ENCODE measurements at places on chromosomes 6 and 20.
A peak's percentile ranks its signal among the peaks of the same experiment; 100 is the strongest.

DNA sequence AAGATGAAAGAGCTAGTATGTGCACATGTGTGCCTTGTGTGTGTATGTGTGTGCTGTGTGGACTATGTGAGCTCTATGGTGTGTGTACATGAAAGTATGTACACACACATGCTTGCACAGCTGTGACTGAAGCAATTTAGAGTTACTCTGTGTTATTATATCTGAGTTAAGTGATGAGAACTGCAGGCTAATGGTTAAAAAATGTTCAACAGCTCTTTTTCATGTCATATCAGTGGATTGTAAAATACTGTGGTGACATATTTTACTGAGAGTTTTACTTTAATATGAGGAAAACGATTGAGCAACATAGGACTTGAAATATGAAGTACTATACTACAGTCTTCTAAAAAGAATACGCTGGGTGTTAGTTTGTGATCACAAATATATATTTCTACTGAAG, 195.7 kb upstream of the KCNK16 start:
- no peak overlapping the region for H3K4me3 ChIP-seq
- no peaks in the 10 kb centered on the region for H3K4me1 ChIP-seq
- DNase-seq: no peak
- H3K27me3 ChIP-seq: peaks cover 10% of the 10 kb centered on the region
- no peak overlapping the region for H3K27ac ChIP-seq
- H3K36me3 ChIP-seq: no peaks in the 10 kb centered on the region

GRCh38 chr20:35702051-35702823, 3.0 kb downstream of the ROMO1 start:
- peak overlapping the region; percentile 7 for H3K4me3 ChIP-seq
- H3K4me1 ChIP-seq: peaks cover 37% of the 10 kb centered on the region
- H3K27ac ChIP-seq: peak overlapping the region; percentile 57
- no peaks in the 10 kb centered on the region for H3K27me3 ChIP-seq
- H3K36me3 ChIP-seq: peaks cover 74% of the 10 kb centered on the region

GRCh38 chr6:104640761-104641160, 219.0 kb downstream of the HACE1 start:
- H3K27ac ChIP-seq: no peak overlapping the region
- H3K4me3 ChIP-seq: no peak overlapping the region
- DNase-seq: no peak
- H3K27me3 ChIP-seq: peaks cover 2% of the 10 kb centered on the region
- no peaks in the 10 kb centered on the region for H3K36me3 ChIP-seq
- H3K4me1 ChIP-seq: peaks cover 12% of the 10 kb centered on the region

DNA sequence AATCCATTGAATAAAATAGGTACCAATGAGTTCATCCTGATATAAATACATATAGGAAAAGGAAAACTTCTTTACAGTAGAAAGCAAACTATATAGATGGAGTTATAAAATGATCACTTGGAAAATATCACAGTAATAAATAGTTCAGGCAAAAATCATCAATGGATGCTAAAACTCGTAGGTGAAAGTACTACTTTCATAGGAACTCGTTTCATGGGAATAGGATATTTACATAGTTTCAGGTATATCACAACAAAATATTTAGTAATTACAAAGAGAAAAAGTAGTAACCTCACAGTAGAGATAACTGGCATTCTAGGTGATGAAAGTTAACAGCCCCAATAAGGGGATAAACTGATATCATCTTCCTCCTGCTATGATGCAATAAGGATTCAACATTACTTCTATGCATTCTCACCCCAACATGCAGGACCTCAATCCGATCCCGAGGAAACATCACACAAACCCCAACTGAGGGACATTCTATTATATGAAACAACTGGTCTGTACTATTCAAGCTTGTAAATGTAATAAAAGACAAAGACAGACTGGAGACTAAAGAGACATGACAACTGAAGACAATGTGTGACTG, 13.7 kb downstream of the DDO start:
- no peak for DNase-seq
- H3K27me3 ChIP-seq: peaks cover 5% of the 10 kb centered on the region
- H3K27ac ChIP-seq: no peak overlapping the region
- H3K4me1 ChIP-seq: peaks cover 2% of the 10 kb centered on the region
- H3K4me3 ChIP-seq: no peak overlapping the region

GRCh38 chr20:46035253-46035652, 6.2 kb downstream of the SLC12A5 start:
- DNase-seq: no peak
- no peak overlapping the region for H3K27ac ChIP-seq
- peaks cover 31% of the 10 kb centered on the region for H3K27me3 ChIP-seq

- peaks cover 10% of the 10 kb centered on the region for H3K4me1 ChIP-seq
- peaks cover 3% of the 10 kb centered on the region for H3K27me3 ChIP-seq
- no peak overlapping the region for H3K4me3 ChIP-seq
- no peaks in the 10 kb centered on the region for H3K36me3 ChIP-seq
Observed at GRCh38 chr6:44664716-44665115, 277.2 kb downstream of the CDC5L start.

DNA sequence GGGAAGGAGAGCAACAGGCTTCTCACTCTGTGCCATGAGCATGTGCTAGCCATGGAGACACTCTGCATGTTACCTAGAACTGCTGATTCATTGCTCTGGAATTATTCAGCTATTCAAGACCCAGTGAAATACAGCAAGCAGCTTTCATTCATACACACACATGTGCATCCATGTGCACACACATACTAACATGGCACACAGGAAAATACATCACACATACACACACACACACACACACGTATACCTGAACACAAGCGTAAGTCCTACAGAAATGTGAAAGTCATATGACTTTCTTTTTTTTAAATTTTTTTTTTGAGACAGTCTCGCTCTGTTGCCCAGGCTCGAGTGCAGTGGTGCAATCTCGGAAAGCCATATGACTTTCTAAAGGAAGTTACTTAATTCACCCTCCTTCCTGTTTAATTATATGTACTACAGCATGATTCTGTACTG, 108.2 kb upstream of the NFATC2 start:
- no peak overlapping the region for H3K27ac ChIP-seq
- H3K4me1 ChIP-seq: peaks cover 3% of the 10 kb centered on the region
- H3K27me3 ChIP-seq: peaks cover 11% of the 10 kb centered on the region
- no peaks in the 10 kb centered on the region for H3K36me3 ChIP-seq

GRCh38 chr20:35011589-35012226, 56.0 kb downstream of the MYH7B start:
- H3K27me3 ChIP-seq: no peaks in the 10 kb centered on the region
- H3K4me1 ChIP-seq: peaks cover 3% of the 10 kb centered on the region
- no peak overlapping the region for H3K4me3 ChIP-seq
- DNase-seq: no peak

GRCh38 chr6:56756791-56757587, 114.3 kb upstream of the DST start:
- no peak for DNase-seq
- H3K27me3 ChIP-seq: no peaks in the 10 kb centered on the region
- H3K4me1 ChIP-seq: peaks cover 2% of the 10 kb centered on the region
- H3K4me3 ChIP-seq: no peak overlapping the region
- H3K27ac ChIP-seq: no peak overlapping the region

DNA sequence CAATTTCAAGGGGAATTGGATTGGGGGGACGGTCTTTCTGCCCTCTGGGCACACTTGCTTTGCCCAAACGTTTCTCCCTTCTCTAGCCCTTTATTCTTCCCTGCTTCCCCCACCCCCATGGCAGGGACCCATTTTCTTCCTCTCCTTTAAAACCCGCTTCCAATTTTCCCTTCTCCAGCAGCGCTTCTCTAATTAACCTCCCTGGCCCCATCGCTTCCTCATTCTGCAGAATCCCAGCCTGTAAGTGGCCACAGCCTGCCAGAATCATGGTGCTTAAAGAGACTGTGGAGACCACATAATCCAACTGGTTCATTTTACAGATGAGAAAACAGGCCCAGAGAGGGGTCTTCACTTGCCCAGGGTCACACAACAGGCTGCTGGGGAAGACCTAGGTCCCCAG, 61.4 kb downstream of the CPNE5 start:
- no peaks in the 10 kb centered on the region for H3K36me3 ChIP-seq
- H3K27me3 ChIP-seq: peaks cover 10% of the 10 kb centered on the region
- no peak overlapping the region for H3K4me3 ChIP-seq

GRCh38 chr6:168964138-168964835, 289.4 kb downstream of the THBS2 start:
- no peak overlapping the region for H3K27ac ChIP-seq
- H3K27me3 ChIP-seq: peaks cover 5% of the 10 kb centered on the region
- DNase-seq: no peak
- H3K36me3 ChIP-seq: no peaks in the 10 kb centered on the region

GRCh38 chr6:71386215-71386614, 97.6 kb downstream of the OGFRL1 start:
- peaks cover 7% of the 10 kb centered on the region for H3K27me3 ChIP-seq
- H3K27ac ChIP-seq: no peak overlapping the region
- no peak for DNase-seq
- peaks cover 1% of the 10 kb centered on the region for H3K4me1 ChIP-seq
- no peak overlapping the region for H3K4me3 ChIP-seq
- no peaks in the 10 kb centered on the region for H3K36me3 ChIP-seq

GRCh38 chr6:49692534-49692933, 20.8 kb downstream of the CRISP2 start:
- H3K36me3 ChIP-seq: no peaks in the 10 kb centered on the region
- no peak for DNase-seq
- no peak overlapping the region for H3K27ac ChIP-seq

GRCh38 chr6:2546901-2547300, 203.8 kb downstream of the MYLK4 start:
- peaks cover 67% of the 10 kb centered on the region for H3K27me3 ChIP-seq
- H3K4me3 ChIP-seq: no peak overlapping the region
- peaks cover 26% of the 10 kb centered on the region for H3K4me1 ChIP-seq
- no peak overlapping the region for H3K27ac ChIP-seq
- DNase-seq: no peak

- peaks cover 16% of the 10 kb centered on the region for H3K4me1 ChIP-seq
- H3K27ac ChIP-seq: no peak overlapping the region
- no peak overlapping the region for H3K4me3 ChIP-seq
- H3K36me3 ChIP-seq: peaks cover 64% of the 10 kb centered on the region
- H3K27me3 ChIP-seq: no peaks in the 10 kb centered on the region
- DNase-seq: no peak
Observed at GRCh38 chr6:36493319-36493718, 50.5 kb downstream of the KCTD20 start.

GRCh38 chr6:155936551-155936950, 480.9 kb upstream of the NOX3 start:
- no peaks in the 10 kb centered on the region for H3K27me3 ChIP-seq
- no peaks in the 10 kb centered on the region for H3K36me3 ChIP-seq

DNA sequence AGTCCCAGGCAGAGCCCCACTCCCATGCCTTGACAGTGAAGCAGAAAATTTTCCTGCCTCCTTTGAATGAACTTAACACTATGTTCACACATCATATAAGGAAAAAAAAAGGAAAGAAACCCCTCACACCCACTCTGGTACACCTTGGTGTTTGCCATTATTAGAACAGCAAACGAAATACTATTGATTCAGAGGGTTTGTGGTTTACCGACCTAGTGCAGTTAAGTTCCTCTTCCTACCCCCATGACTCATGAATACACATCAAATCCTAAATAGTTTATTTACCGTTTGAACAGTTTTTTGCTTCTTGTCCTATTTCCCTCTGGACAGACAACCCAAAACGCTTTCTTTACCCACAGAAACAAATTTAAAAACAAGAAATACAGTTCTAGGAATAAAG, 237.7 kb downstream of the FOXA2 start:
- no peak overlapping the region for H3K4me3 ChIP-seq
- no peak overlapping the region for H3K27ac ChIP-seq
- no peak for DNase-seq
- peaks cover 2% of the 10 kb centered on the region for H3K4me1 ChIP-seq
- H3K36me3 ChIP-seq: no peaks in the 10 kb centered on the region

- no peaks in the 10 kb centered on the region for H3K4me1 ChIP-seq
- no peak for DNase-seq
- H3K36me3 ChIP-seq: no peaks in the 10 kb centered on the region
- H3K4me3 ChIP-seq: no peak overlapping the region
- H3K27me3 ChIP-seq: peaks cover 6% of the 10 kb centered on the region
Observed at GRCh38 chr20:45672765-45673164, 2.7 kb upstream of the WFDC11 start.

DNA sequence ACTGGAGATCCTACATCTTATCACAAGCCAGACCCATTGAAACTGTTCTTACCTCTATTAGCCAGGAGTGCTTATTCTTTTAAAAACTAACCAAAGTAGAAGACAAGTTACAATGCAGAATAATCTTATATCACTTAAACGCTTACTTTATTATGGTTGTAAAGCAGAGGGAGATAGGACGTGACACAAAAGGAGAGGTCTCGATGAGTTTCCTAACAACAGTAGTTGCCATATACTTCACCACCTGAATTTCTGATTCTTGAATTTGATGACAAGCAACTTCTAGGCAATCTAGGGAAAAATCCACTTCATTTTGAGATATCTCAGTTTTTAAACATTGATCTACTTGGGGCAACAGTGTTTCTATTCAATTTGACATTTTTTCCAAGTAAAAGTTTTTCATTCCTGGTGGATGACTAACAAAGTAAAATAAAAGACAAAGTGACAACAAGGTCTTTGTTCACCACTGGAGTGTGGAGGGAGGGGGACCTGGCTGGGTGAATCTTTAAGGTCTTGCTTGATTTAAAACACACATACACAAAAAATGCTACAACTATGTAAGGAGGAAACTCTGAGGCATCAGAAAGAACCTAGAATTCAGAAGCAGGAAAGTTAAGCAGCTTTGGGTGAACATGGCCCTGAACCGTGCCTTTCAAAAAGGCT, 110.9 kb downstream of the SMLR1 start:
- DNase-seq: no peak
- H3K27ac ChIP-seq: no peak overlapping the region
- no peaks in the 10 kb centered on the region for H3K4me1 ChIP-seq
- no peaks in the 10 kb centered on the region for H3K36me3 ChIP-seq
- no peaks in the 10 kb centered on the region for H3K27me3 ChIP-seq

- no peak overlapping the region for H3K27ac ChIP-seq
- no peaks in the 10 kb centered on the region for H3K27me3 ChIP-seq
- H3K36me3 ChIP-seq: no peaks in the 10 kb centered on the region
- H3K4me3 ChIP-seq: no peak overlapping the region
- DNase-seq: no peak
Observed at GRCh38 chr6:115706324-115706723, 354.4 kb downstream of the FRK start.

DNA sequence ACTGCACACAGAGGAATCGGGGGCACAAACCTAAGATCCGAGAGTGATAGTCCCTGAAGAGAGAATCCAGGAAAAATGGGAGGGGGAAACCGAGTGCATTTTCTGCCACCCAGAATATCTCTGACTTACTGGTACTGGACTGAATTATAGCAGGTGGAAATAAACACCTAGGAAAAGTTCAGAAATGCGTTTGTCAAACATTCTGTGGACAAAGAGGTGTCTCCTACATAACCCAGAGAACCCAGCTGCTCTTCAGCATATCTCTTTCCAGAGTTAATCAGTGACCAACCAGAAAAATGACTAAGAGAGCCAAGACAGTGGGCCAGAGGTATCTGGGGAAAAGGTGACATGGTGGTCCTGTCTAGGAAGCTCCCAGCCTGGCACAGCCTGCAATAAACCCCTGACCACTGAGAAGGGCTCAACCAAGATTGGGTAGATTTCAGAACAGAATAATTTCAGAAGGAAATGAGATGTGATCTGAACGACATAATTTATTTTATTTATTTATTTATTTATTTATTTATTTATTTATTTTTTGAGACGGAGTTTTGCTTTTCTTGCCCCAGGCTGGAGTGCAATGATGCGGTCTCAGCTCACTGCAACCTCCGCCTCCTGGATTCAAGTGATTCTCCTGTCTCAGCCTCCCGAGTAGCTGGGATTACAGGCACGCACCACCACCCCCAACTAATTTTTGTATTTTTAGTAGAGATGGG, 6.0 kb upstream of the VNN1 start:
- H3K4me3 ChIP-seq: no peak overlapping the region
- H3K27ac ChIP-seq: no peak overlapping the region
- peaks cover 7% of the 10 kb centered on the region for H3K27me3 ChIP-seq
- H3K36me3 ChIP-seq: no peaks in the 10 kb centered on the region
